ENCODE measurements at places on chromosomes 12 and 14. TPM values are rescaled to one million over a fixed set of nuclear protein-coding genes. Genes with fewer than 3 reads are reported as not detected.

The CIROP gene
- not detected for total RNA-seq

The MIP gene
- total RNA-seq: not detected

The CCDC38 gene
- total RNA-seq: not detected

- DNase-seq: no peak
Observed at GRCh38 chr14:23548351-23549318, 2.9 kb downstream of the ZFHX2 start.

GRCh38 chr12:124679533-124680371, 112.3 kb upstream of the NCOR2 start:
- DNase-seq: peak; percentile 63

- no peak for DNase-seq
Observed at GRCh38 chr12:42090899-42091298, 53.8 kb downstream of the GXYLT1 start.

- DNase-seq: no peak
Observed at GRCh38 chr12:119089380-119090013, 89.2 kb upstream of the HSPB8 start.

- DNase-seq: no peak
Observed at GRCh38 chr12:75779891-75780496, 251.6 kb downstream of the PHLDA1 start.

GRCh38 chr14:105473677-105474482, 741 bp upstream of the CRIP2 start:
- DNase-seq: peak; percentile 72

Data from tibial nerve (tissue), 4 donors.